HS-5 (cell line): ENCODE measurements at places on chromosomes 12 and 14.
A peak's percentile ranks its signal among the peaks of the same experiment; 100 is the strongest.

DNA sequence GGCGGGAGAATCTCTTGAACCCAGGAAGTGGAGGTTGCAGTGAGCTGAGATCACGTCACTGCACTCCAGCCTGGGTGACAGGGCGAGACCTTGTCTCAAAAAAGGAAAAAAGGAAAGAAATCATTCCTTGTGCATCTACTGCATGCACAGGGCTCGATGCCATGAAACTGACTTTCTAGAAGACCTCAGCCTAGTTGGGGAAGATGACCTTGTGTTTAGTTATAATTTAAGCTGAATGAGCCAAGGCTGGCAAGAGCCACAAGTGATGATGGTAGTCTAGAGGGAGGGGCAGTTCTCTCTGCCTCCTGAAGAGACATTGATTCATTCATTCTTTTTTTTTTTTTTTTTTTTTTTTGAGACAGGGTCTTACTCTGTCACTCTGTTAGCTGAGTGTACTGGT lies 24.2 kb downstream of the ACACB start:
- DNase-seq = no peak

DNA sequence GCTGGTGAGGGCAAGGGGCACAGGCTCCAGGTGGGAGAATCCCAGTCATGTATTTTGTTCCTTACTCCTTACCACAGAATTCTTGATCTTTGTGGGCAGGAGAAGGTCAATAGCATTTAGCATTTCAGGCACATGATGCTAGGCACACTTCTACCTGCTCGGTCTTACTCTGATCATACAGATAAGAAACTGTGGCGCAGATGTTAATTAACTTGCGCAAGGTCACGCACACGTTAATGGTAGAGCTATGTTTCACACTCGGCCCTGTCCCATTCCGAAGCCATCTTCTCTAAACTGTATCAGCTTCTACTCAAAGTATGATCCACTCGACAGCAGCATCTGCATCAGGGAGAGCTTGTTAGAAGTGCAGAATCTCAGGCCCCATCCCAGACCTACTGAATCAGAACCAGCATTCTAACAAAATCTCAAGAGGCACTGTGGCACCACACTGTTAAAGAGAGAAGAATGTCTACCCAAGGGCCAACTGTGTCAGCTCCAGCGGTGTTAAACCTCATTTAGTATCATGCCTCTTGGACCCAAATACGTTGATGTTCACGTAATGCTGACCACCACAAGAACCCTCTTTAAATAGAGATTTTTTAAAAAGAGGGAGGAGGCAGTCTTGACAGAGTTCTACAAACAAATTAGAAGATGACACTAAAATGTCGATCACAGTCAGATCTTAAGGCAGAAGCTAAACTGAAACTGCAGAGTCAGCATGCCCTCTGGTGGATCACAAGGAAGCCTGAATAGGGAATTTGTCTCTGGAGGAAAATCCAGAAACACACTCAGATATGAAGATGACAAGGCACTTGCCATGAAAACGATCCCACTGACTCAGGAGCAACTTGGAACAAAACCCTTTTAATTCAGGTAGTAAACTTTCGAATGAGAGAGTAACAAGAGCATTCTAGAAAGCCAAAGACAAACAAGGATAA lies 7.3 kb downstream of the STXBP6 start:
- DNase-seq = peak; percentile 11

DNA sequence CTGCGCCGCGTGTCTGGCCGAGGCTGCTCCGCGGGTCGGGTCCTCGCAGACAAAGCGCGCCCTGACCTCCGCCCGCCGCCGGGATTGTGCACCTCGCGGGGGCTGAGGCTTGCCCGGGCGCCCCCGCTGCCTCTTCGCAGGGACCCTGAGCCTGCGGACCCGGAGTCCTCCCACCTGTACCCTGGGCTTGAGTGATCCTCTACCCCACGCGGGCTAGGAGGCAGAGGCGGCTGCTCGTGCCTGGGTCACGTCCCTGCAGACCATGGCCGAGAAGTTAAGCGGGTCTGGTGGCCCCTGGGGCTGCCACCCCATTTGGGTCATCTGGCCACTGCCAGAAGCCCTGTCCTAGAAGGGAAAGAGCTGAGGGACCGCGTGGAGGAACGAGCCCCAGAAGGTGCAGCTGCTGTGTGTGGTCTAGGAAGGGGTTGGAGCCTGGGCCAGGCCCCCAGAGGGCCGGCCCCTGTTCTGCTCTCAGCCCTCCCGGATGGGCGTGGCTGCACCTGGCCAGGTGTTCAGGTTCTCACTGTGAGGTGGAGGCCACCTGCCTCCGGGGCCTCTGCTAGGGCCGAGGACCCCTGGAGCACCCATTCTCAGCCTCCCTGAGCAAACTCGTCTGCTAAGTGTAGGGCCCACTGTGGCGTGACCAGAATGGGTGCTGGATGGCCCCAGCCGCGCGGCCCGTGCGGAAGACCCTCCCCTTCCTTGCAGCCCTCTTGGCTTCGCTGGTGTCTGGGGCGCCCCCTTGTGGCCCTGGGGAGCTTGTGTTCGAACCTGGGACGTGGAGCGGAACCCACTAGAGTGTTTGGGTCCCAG lies 49.6 kb downstream of the LRCOL1 start:
- no peak for DNase-seq

- no peak for DNase-seq
These were observed 218.5 kb downstream of the RPS29 start for GRCh38 chr14:49367696-49368095.

DNA sequence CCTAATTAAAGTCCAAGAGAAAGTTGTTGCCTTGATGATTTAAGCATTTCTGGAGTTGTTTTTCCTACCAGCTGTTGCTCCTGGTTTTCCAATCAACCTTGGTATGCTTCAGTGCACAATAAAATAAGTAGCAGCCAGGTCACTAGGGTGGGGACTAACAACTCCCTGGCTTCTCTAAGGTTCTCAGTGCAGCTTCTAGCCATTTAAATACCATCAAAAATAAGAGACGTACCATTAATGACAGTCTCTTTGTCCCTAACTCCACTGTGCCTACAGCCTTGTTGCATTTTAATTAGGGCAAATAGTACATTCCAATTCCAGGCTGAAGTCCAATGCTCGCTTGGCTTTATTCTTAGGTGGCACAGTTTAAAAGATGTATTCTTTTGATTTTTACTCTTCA lies 11.8 kb downstream of the STON2 start:
- DNase-seq = no peak

GRCh38 chr14:65038966-65039365 lies 52.3 kb downstream of the FNTB start:
- no peak for DNase-seq

DNA sequence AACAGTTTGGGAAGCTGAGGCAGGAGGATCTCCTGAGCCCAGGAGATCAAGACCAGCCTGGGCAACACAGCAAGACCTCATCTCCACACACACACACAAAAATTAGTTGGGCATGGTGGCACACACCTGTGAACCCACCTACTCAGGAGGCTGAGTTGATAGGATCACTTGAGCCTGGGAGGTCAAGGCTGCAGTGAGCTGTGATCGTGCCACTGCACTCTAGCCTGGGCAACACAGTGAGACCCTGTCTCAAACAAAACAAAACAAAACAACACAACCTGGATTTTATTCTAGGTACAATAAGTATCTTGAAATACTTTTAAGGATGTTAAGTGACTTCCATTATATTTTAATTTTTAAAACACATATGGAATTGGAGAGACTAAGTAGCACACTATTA lies 45.8 kb downstream of the YAF2 start:
- no peak for DNase-seq

DNA sequence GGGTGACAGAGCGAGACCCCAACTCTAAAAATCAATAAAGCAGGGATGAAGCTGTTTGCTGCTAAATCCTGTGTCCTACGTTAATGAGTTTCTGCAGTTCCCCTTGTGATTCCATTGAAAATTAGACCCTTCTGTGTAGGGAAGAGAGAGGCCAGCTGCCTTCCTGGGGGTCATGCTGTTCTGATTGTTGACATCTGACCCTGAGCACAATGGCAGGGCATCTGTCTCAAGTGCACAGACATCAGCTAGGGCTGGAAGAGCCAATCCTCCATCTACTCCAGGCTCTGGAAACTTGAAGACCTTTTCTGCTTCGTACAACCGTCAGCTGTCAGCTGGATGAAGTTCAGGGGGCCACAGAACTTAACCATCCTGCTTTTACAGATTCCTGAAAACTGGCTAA lies 10.1 kb downstream of the FBXL14 start:
- no peak for DNase-seq

- no peak for DNase-seq
These were observed 267.5 kb downstream of the CCDC91 start for GRCh38 chr12:28457785-28458184.

GRCh38 chr12:94686834-94687628 lies 36.7 kb upstream of the TMCC3 start:
- DNase-seq = no peak

DNA sequence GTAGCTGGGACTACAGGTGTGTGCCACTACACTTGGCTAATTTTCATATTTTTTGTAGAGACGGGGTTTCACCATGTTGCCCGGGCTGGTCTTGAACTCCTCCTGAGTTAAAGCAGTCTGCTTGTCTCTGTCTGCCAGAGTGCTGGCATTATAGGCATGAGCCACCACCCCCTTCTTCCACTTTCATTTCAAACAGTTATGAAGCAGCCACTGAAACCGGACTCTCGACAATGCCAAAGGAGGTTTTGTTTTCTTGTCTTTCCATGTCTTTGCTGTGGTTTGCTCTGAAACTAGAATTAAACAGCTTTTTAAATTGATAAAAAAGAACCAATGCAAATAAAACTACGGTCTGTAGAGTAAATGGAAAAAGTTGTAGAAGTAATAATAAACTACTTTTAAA lies 30.4 kb downstream of the RAP1B start:
- no peak for DNase-seq

DNA sequence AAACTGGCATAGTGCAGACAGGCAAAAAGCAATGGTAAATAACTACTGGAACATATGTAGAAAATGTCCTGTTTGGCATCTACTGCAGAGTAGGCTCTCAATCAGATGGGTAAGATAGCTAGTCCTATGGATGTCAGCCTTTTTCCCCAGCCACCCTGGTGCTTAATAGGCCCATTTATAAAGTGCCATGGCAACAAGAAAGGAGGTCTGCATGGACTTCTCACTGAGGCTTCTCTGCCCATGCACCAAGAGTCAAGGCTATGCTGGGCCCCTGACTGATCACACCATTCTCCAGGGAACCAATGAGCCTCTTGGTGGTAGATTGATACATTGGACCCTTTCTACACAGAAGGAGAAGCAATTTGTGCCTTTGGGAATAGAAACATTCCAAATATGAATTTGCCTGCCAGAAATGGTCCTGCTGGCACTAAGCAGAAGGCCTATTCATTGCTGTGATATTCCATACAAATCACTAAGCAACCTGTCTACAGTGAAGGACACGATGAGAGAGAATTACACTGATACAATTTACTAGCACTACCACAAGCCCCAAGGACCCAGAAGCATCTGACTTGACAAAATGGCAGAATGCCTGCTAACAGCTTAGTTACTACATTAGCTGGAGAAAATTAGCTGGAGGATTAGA lies 43.8 kb downstream of the RESF1 start:
- no peak for DNase-seq

DNA sequence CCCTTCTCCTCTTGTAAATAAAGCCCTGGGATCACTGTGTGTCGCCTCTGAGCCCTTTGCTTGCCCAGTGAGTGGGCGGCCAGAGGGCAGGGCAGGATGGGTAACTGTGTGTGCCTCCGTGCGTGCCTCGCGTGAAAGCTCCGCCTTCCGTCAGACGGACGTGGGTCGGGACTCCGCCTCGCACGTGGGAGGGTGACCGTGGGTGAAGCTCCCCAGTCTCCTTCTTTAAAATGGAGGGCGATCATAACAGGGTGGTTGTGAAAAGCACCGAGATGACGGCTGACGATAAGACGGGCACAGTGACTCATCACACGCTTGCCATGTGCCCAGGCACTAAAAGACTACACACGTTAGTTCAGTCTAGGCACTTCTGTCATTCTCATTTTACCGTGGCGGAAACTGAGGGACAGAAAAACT lies 9.2 kb downstream of the PHB2 start:
- no peak for DNase-seq
